ENCODE measurements at places on chromosomes 1 and 21.

DNA sequence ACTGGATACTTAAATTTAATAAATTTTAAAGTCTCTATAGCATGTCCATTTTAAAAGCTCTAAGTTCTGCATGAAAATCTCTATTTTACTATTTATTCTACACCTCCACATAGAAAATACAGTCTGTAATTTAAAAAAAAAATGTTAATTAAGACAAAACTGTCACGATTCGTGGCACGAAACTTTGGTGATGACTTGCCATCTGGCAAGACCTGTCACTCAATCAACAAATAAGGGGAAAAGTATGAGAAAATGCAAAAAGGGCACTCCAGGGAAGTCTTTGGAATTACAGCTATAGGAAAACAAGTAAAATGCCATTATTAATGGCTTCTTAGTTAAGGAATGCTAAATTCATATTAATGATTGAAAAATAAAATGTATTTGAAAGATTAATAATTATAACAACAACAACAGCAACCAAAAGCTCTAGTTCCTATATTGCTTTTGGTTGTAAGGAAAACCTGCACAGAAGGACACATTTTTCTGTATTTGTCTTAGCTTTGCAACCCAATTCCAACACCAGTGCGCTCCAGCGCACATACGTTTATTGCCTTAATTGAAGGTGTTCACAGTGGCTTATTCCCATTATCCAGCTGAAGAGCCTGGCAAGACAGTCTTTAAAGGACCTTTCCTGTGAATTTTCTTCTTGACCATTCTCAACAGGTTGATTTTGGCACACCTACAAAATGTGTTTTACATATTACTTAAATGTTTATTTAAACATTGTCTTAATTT, 107.8 kb downstream of the PLPPR5 start:
- DNase-seq, result no peak

DNA sequence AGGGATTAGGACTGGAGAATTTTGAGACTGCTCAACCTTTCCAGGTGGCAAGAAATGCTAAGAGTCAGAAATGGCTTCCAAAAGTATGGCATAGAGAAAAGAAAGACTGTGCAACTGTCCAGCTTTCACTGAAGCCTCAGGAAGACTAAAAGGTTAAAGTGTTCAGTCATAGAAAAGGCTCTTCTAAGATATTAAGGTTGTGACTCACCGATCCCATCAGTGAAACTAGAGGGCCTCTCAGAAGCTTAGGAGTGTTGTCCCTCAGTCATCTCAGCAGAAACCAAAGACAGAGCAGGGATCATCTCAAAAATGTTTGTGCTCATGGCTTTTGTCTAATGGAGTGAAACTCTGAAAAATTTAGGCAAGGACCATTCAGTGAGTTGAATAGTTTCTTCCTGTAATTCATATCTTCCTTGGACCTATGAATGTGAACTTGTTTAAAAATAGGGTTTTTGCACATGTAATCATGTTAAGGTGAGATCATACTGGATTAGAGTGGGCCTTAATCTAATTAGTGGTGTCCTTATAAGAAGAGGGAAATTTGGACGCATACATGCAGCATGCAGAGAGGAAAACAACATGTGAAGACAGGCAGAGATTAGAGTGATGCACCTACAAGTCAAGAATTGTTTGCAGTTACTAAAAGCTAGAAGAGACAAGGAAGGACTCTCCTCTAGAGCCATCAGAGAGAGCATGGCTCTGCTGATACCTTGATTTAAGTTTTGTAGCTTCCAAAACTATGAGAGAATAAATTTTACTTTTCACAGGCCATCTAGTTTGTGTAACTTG, 71.3 kb downstream of the RPE65 start:
- peak; percentile 19 for DNase-seq

- DNase-seq, result no peak
Measured at GRCh38 chr1:205287076-205287475, 34.5 kb downstream of the NUAK2 start.

GRCh38 chr21:35162831-35163230, 113.7 kb upstream of the RUNX1 start:
- no peak for DNase-seq

DNA sequence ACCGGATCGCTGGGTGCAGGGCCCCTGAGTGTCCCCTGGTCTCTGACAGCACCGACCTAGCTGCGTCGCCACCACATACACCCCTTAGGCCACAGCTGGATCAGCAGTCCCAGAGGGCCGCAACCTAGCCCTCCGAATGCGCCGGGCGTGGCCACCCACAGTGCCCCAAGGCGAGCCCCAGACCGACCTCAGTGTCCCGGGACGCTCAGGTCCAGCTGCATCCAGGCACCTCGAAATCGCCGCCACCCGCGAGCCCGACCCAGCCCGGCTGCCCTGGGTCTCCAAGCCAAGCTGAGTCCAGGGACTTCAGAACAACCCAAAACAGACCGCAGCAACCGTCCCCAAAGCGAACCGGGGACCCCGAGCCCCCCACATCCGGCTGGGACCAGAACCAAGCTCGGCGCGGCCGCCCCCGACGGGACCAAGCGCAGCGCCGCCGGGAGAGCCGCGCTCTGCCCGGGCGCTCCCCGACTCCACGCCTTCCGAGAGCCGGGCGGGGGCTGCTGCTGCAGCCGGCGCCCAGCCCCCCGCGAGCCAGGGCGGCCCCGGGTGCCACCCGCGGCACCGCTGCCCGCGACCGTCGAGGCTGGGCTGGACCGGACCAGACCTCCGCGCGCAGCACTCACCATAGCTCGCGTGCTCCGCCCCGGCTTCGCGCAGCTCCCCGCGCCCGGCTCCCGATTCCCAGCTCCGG, 54.6 kb upstream of the ECE1 start:
- DNase-seq, result no peak

- DNase-seq, result peak; percentile 54
Measured at GRCh38 chr1:18597160-18598042, 33.2 kb upstream of the PAX7 start.

DNA sequence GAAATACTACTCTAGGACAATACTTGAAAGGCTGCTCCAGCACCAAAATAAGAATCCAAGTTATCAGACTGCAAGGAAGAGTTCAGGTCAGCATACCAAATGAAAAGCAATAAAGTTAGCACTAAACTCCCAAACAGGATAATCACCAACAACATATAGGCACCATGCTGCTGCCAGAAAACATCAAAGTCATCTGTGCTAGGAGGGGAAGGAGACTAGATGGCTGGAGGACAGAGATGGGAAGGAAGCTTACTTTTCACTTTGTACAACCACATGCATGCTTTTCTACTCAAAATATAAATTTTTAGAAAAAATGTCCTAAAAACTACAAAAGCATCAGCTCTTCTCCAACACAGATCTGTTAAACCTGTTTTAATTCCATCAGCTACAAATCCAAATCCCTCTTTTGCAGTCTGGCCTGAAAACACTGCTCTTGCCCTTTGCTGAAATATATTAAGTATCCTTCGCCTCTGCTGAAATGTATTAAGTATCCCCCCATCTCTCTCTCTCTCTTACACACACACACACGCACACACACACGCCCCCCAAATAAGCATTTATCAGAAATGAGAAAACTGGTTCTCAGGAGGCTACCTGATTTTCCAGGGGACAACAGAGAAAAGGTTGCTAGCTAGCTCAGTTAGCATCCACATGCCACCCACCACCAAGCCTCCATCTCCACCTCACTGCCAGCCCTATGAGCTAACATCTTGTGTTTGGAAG, 1.5 kb downstream of the GATAD2B start:
- DNase-seq, result no peak

DNA sequence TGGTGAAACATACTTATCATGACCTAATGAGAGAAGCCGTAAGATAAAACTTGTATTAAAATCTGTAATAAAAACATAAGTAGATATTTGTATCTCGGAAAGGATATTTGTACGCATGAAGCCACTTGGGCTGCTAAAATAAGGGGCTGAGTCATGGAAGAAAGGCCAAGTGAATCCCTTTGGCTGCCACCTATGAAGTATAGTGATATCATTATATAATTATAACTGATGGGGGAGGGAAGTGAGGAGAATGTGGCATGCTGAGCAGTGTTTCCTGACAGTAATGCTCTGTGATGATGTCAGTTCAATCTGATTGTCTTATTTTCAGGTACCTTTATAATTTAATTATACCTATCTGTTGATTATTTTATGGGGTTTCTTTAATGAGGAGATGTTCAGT, 13.6 kb downstream of the RWDD3 start:
- no peak for DNase-seq

DNA sequence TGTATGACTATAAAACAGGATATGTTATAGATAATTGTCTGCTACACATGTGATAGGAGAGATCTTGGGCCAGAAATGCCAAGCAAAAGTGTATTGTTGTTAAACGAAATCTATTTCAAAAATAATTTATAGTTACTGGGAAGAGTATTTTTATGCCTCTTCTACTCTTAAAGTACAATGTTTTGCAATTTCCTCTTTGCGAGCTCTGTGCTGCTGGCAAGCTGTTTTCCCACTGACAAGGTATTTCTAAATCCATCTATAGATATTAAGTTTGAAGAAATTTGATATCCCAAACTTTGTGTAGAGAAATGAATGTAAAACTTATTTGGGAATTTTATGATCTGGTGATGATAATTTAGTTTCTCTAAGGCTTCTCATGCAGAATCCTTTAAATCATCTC, 63.3 kb upstream of the PTGFR start:
- DNase-seq, result no peak

- no peak for DNase-seq
Measured at GRCh38 chr21:25494804-25495203, 112.5 kb downstream of the MRPL39 start.

- no peak for DNase-seq
Measured at GRCh38 chr1:101165532-101165931, 71.3 kb upstream of the S1PR1 start.

DNA sequence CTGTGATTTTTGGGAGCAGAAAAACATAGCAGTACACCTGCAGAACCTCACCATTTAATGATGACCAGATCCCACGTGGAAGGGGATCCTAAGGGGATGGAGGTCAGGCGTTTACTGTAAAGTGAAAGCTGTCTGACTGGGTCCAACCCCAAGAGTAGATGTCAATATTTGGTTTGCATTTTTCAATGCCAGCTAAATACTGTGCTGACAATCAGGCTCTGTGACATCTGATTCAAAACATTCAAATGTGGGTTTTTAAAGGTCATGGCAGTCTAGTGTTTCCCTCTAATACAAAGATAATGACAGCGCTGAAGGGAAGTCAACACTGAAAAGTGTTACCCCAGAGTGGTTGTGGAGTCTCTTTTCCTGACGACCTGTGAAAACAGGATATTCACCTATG, 68.1 kb downstream of the SPAG17 start:
- DNase-seq, result no peak

DNA sequence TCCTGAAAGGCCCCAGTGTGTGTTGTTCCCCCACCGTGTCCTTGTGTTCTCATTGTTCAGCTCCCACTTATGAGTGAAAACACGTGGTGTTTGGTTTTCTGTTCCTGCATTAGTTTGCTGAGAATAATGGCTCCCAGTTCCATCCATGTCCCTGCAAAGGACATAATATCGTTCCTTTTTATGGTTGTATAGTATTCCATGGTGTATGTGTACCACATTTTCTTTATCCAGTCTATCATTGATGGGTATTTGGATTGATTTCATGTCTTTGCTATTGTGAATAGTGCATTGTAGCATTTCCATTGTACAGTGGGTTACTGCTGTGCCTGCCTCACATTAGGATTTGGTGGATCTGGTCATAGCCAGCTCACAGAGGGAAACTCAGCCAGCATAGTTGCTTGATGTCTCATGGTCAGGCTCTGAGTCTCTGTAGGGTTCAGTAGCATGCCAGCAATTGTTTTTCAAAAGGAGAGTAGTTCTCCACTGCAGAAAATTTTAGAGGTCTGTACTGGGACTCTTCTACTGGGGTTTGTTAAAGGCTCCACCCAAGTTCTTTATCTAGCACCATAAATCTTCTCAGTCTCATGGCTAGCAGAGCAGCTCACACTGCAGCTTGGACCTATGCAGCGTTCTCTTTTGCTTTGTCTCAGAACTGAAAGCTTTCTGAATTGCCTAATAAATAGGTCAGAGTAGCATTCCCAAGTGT, 41.0 kb downstream of the RUNX3 start:
- DNase-seq, result peak; percentile 65

DNA sequence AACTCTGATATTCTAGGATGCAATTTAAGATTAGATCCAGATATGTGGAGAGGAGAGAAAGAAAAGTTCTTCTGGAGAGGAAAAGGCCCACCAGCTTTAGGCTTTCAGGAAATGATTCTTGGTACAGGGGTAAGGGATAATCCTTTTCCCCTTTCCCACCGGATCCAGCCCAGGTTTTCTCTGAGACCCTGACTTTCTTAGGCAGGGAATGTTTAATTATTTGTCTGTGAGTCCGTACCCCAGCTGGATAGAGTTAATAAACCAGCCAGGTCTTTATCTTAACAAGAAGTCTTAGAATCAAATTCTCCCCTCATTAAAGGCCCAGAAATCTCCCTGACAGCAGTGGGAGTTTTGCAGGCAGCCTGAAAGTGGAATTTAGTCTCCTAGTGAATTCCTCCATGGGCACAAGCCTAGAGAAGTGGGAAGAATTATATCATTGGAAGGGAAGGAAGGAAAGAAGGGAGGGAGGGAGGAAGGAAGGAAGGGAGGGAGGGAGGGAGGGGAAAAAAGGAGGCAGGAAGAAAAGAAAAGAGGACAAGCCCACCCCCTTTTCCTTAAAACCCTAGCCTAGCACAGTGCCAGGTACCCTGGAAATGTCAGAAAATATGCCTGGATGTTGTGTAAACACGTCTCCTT, 189.0 kb downstream of the PLPP3 start:
- no peak for DNase-seq

- peak; percentile 25 for DNase-seq
Measured at GRCh38 chr1:52534928-52535764, 17.7 kb downstream of the TUT4 start.

- no peak for DNase-seq
Measured at GRCh38 chr1:228190778-228191177, 17.1 kb upstream of the OBSCN start.

GRCh38 chr1:233004451-233004850, 54.0 kb downstream of the NTPCR start:
- DNase-seq, result no peak

DNA sequence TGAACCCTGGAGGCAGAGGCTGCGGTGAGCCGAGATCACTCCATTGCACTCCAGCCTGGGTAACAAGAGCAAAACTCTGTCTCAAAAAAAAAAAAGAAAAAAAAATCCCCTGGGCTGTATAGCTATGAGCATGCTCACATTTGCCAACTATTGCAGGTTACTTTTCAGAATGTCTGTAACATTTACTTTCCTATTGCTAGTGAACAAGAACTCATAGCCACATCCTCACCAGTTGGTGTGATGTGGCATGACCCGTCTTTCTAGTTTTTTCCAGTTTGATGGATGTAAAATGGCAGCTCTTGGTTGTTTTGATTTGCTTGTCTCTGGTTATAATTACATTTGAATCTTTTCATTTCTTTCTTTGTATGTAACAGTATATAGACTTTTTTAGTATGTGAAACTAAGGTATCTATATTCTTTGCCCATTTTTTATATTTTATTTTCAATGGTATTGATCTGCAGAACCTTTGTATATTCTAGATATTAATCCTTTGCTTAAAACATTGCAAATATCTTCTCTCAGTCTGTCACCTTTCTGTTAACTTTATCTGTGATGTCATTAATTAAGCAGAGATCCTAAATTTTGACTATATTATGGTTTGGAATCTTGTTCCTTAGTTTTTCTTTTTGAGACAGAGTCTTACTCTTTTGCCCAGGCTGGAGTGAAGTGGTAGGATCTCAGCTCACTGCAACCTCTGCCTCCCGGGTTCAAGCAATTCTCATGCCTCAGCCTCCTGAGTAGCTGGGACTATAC, 11.6 kb downstream of the MED18 start:
- DNase-seq, result no peak
